GM10248 (cell line): ENCODE measurements at places on chromosomes 13 and 19.

GRCh38 chr13:98507282-98507797 lies 69.6 kb downstream of the STK24 start:
- DNase-seq = no peak

- no peak for DNase-seq
These were observed 823 bp downstream of the TTYH1 start for GRCh38 chr19:54415901-54416673.

DNA sequence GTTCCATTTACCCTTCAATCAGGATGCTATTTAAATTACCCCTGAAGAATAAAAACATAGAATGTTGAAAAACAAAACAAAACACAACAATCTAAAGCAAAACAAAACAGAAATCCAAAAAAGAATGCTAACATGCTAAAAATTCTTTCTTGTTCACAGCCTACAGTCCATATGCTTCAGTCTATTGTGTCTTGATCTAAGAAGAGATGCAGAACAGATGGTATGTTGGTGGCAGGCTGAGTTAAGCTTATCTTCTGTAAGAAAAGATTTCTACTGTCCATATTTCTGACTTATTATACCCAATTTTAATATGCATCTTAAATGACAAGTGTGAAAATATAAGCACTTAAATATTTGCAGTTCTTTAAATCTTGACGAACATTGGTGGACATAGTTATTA lies 356.1 kb upstream of the SLITRK1 start:
- DNase-seq = no peak

- DNase-seq = no peak
These were observed 476.6 kb downstream of the ZNF536 start for GRCh38 chr19:30848636-30849425.

- no peak for DNase-seq
These were observed 1.6 kb upstream of the PTGIR start for GRCh38 chr19:46626446-46626845.

- peak; percentile 26 for DNase-seq
These were observed 24.6 kb downstream of the NOSIP start for GRCh38 chr19:49555600-49556411.
